ENCODE measurements at places on chromosomes 5 and 9.
A peak's percentile ranks its signal among the peaks of the same experiment; 100 is the strongest.

DNA sequence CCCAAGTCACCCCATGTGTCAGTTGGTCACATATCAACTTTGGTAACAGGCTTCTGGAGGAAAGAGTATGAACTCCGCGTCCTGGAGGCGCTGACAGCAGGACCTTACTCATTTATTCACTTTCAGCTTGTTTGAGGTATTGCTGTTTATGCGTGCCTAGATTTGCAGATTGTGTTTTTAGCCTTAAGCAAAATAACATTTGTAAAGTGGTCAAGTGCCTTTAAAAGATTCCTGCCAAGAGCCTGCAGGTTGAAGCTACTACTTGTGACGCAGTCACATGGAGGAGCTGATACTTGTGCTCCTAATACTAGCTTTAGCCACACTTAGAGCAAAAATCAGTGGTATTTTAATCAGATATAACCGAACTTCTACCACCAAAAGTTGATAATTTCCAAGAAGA lies 351.3 kb downstream of the ADGRV1 start:
- DNase-seq: no peak

DNA sequence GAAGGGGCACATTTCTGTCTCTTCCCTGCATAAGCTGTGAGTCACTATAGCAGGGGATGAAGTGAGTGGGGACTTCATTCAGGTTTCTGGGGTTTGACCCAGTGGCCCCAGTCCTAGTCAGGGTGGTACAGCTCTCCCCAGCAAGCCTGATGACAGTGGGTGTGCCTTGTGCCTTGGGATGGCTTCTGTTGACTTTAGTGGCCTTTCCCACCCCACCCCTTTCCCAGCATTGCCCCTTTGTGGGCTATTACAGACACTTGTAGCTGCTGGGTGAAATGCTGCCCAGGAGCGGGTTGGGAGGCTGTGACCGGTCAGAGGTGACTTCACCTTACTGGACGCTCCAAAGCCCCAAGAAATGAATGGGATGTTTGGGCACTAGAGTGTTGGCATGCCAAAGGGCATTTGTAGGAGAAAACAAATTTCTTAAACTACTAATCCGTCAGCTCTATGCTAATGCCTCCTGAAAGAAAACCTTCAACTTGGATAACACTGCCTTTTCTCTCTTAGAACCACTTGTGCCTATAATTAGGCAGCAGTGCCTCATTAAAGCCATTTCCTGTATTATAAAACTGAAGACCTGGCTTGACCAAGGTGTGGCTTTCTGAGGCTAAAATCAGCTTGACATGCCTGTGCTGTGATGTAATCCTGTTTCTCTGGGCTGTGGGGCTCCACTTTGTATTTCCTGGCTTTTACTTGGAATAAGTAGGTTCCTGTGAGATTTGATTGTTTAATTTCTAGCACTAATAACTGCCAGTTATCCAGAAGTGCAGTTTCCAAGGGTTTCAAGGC lies 119.0 kb upstream of the SLC25A48 start:
- DNase-seq: no peak

- peak; percentile 20 for DNase-seq
Observed at GRCh38 chr5:173774271-173774761, 113.8 kb upstream of the CPEB4 start.

DNA sequence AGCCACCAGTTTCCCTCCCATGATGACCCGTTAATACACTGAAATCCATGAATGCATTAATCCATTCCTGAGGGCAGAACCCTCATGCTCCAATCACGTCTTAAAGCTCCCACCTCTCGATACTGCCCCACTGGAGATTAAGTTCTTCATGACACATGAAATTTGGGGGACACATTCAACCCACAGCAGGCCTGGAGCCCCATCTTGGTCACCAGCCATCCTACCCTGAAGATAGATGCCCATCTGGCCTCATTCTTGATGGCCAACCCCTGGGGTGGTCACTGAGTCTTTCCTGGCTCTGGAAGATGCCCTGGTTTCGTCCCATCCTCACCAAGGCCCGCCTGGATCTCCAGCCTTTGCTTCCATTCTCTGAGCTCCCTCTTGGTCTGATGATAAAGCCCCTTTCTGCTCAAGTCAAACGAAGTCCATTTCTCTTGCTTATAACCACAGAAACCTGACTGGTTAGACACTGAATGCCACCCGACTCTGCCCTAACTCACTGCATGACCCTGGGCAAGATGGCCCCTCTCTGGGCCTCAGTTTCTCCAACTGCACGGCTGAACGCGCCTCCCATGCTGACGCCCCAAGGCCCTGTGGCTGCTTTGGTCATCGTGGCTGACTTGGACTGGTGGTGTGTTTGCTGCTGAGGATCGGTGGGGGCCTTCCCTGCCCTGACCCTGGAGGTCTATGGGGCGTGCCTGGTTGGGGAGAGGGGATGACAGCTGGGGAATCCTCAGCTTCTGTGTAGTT lies 138.4 kb upstream of the IER5L start:
- no peak for DNase-seq

DNA sequence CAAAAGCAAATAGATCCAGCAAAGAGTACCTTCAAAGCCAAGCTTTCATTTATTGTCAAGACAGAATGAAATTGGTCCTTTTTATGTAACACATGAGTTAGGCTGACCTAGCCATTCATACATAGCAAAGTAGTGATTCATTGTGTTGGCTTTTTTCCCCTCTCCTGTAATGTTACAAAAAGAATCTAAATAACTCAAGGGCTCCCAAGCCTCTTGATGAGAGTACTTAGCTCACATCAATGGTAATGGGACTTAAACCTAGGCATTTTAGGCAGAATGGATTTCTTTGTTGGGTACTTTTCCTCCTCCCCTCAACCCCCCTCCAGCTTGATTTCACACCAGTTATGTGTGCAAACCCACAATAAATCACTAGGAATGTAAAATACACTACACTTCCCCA lies 123.7 kb downstream of the EBF1 start:
- no peak for DNase-seq

DNA sequence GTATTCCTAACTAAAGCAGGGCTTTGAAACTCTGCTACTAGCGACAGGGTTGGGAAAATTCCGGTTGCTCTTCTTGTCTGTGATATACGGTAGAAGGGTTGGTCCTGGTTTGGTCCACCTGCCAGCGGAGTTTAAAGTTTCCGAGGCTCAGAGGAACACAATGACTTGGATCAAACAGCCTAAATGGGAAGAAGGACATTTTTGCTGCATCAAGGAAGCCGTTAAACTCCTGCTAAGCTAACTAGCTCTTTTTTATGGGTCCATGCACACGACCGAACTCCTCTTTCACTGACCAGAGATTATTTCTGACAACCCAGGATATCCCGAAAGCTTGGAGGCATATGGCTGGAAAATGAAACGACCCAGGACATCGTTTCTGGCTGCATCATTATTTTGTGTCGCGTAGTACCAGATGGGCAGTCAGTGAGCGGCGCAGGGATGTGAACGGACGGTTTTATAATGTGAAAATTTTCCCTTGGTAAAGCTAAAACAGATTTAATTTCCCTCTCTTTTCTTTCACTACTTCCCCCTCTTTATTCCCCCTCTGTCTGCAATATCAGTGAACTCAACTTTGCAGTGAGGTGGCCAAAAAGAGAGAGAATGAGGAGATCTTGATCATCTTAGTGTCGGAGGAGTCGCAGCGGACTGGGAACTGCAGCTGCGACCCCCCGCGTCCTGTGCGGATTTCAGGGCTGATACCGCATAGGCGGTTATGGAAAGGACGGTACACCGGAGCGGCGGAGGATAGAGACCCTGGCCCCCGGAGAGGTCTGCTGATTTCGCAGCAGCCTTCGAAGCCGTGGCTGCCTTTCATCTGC lies at the start of gene LURAP1L:
LURAP1L (plus strand) TSS at position 160 of the 818 bp plus-strand sequence. CDS start 696 bp downstream, outside the sequence.
- peak; percentile 30 for DNase-seq

GRCh38 chr5:50744776-50745175 lies 78.3 kb downstream of the PARP8 start:
- DNase-seq: peak; percentile 22

DNA sequence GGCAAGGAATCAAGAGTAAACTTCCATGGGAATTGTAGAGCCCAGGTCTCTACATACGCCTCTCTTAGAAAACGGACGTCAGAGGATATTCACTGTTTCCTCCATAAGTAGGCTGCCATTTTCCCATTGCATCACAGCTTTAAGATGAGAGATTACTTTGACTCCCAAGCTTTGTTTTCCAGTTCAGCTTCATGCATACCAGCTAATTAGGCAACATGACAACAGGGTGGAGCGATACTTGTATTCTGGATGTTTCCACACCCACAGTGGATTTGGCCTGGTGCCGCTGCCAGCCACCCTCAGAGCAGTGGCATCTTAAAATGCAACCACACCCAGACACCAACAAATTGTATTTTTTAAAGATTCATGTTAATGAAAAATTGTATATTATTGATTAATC lies 20.9 kb upstream of the SPINK5 start:
- no peak for DNase-seq

DNA sequence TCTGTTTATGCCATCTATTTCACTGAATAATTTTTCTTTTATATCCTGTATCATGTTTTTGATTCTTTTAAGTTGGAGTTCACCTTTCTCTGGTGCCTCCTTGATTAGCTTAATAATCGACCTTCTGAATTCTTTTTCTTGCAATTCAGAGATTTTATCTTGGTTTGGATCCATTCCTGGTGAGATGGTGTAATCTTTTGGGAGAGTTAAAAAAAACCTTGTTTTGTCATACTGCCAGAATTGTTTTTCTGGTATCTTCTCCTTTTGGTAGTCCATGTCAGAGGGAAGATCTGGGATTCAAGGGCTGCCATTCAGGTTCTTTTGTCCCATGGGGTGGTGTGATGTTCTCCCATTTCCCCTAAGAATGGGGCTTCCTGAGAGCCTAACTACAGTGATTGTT lies 800.8 kb upstream of the TYRP1 start:
- no peak for DNase-seq

All from hematopoietic multipotent progenitor cell treated with erythropoietin and hydrocortisone succinate and interleukin-3 and kit ligand, for 4 days (in vitro differentiated cells).